ENCODE measurements at places on chromosomes 11 and 22.

DNA sequence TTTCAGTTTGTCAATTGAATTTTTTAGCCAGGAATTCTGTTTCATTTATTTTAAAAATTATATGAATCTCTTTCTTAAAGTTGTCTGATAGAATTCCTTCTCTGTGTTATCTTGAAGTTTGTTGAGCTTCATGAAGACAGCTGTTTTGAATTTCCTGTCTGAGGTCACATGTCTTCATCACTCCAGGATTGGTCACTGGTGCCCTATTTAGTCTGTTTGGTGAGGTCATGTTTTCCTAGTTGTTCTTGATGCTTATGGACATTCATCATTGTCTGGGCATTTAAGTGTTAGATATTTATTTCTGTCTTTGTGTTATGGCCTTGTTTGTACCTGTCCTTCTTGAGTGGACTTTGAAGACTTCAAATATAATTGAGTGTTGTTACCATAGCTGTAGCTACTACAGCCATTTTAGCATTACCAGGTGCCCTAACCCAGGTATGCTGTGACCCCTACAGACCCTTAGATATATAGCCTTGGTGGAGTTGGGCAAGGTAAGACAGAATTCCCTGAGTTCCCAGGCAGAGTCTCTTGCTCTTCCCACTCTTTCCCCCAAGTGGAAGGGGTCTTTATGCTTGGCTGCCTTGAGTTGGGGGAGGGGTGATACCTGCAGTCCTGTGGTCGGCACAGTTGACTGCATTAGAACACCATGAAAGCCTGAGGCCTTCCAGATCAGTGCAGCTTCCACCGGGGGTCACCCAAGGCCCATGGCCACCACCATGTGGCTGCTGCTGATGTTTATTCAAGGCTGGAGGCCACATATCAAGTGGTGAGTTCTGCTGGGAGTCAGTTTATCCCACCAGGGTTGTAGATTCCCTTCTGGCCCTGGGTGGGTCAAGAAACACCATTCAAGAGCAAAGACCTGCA lies 229.6 kb downstream of the DYNC2H1 start:
- no peak for DNase-seq

DNA sequence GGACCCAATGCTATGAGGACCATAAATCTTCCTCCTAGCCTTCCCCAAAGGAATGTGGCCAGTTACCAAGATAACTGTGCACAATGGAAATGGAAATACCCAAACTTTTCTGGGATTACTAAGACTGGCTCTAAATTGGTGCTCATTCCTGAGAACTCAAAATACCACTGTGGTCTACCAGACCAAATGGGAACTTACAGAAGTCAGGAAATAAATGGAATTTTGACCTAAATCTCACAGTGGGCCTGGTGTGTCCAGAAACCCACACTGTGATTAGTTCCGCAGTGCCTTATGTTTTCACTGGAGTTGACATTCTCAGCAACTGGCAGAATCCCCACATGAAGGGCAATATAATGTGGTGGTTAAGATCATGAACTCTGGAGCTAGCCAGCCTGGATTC lies 99.4 kb upstream of the ZC3H12C start:
- DNase-seq, result no peak

DNA sequence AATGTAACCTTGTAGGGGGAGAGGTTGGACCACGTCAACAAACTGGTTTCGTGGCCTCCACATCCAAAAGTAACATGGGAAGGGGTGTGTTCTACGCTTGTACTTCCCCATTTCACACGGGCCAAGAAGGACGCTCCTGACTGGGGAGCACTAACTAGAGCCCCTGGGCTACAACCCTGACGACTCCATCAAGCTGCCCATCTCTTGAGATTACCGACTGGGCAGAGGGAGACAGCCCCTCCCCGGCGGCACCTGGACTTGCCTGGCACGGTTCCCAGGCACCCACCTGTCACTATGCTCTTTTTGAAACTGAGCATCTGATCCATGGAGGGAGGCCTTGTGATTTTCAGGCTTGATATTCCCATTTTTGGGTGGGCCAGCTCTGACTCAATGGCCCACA lies 68.5 kb downstream of the SHANK2 start:
- no peak for DNase-seq

DNA sequence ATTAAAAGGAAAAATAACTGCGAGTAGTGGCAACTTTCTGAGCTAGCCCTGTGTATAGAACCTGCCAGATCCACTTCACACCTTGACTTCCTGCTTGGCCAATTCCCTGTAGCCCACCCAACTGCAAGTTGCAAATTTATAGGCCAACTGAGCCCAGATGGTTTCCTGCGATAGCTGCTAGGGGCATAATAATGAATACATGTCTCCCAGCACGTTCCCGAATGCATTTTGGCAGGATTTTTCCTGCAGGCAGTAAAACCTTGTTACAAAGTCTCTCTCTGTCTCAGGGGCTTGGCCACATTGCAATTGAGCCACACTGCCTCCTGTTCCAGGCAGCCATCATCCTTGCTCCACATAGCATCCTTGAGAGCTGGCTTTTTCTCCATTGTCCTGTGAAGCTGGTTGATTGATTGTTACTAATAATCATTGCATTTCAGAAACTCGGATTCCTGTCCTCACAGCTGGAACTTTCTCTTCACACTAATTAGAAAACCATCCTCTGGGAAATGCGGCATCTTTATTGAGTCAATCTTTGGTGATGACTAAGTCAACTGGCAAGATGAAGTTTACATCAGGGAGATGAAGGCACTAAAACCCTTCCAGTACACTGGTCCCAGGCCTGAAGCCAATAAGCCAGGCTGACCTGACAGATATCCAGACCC lies 18.6 kb upstream of the LMO2 start:
- no peak for DNase-seq

DNA sequence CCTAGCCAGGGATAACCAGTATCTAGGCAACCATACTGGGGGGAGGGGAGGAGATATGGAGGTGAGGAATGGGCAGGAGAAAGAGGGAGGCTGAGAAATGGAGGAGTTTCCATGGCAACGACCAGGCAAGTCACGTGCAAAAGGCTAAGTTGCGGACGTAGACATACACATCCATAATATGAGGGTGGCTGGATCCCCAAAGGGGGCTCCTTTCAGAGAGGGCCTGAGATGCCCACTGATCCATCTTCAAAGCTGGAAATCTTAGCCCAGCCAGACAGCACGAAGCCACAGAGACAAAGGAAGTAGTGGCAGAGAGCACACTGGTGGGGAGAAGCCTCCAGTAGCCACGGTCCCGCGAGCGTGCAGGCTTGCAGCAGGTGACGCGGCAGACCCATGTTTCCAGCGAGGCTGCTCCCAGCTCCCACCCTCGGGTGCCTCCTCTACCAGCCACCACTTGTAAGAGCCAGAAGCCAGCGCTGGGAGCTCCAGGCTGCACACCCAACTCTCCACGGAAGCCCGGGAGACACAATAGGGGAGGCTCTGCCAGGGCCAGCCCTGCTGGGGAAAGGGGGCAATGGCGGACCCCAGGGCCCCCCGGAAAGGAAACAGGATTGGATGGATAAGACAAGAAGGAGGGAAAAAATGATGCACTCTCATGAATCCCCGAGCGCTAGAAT lies 938 bp downstream of the FXYD6 start:
- DNase-seq, result no peak

- DNase-seq, result no peak
These were observed 17.8 kb upstream of the WNT7B start for GRCh38 chr22:45994491-45995404.

DNA sequence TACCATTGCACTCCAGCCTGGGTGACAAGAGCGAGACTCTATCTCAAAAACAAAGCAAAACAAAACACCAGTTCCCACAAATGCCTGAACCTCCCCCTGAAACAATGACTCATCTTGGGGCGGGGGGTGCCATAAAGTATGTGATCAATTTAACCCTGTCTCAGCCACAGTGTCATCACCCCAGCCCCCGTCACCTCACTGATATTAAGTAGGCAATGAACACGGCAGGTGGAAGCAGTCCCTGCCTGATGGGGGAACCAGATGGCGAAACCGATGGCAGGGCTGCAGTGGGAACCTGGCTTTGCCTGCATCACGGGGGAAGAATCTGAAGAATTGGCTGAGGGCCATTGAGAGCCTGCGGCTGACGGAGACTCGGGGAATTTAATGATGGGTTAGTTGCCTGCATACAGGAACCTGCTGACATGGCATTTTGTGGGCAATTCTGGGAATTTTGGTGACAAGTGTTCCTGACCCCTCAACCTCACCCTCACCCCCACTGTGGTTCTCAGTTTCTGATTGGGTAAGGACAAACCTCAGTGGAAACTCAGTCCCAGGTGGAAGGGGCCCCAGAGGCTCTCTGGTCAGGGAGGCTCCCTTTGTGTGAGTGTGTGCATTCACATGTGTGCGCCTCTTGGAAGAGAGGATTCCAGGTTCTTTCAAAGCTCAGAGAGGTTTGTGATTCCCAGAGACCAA lies 39.1 kb upstream of the SHISAL1 start:
- DNase-seq, result no peak

DNA sequence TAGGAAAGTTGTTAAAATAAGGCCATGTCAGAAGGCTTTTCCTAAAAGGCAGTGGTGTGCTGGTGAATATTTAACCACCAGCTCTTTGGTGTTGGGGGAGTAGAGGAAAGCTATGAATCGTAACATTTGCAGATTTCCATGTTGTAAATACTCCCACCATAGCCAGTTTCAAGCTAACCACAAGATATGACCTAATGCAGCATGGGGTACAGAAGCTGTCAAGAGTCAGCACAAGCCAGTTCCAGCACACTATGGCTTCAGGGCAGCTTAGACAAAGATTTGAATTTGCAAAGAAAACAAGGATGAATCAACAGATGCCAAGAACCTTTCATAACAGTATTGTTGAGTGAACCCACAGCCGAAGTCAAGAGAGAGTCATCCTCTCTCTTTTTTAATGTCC lies 40.0 kb downstream of the COMMD9 start:
- DNase-seq, result no peak

DNA sequence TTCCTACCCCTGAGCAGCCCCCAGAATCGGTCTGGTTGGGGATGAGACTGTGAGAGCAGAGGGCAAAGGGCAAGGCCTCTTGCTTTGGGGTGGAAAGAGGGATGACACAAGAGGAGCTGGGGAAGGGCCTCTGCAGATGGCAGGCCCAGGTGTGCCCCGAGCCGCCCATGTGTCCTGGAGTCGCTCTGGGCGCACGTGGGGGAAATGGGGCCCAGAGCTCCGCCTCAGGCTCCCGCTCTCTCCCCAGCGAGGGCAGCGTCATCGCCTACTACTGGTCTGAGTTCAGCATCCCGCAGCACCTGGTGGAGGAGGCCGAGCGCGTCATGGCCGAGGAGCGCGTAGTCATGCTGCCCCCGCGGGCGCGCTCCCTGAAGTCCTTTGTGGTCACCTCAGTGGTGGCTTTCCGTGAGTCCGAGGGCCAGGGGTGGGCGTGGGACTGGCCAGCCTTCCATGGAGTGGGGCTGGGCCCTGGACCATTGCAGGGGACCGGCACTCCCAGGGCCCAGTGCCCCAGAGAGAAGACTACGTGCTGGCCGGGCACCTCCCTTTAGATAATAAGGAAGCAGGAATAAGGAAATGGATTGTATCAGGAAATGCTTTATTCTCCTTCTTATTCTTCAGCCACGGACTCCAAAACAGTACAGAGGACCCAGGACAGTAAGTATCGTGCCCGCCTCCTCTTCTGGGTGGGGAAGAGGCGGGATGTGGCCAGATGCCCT lies 30.1 kb downstream of the ST14 start:
- DNase-seq, result no peak
